ENCODE measurements at places on chromosomes 13 and 19.

DNA sequence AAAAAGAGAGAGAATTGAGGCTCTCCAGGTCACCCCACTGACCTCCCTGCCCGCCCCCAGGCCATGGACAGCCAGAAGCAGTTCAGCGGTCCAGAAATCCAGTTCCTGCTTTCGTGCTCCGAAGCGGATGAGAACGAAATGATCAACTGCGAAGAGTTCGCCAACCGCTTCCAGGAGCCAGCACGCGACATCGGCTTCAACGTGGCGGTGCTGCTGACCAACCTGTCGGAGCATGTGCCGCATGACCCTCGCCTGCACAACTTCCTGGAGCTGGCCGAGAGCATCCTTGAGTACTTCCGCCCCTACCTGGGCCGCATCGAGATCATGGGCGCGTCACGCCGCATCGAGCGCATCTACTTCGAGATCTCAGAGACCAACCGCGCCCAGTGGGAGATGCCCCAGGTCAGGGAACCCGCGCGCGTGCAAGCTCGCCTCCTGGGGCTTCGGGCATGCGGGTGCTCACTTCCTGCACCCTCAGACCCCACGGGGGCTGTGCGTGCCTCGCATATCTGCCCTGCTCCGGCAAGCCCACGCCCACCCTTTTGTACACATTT is 56.6 kb downstream of the MAP4K1 start:
- ATAC-seq, result no peak

DNA sequence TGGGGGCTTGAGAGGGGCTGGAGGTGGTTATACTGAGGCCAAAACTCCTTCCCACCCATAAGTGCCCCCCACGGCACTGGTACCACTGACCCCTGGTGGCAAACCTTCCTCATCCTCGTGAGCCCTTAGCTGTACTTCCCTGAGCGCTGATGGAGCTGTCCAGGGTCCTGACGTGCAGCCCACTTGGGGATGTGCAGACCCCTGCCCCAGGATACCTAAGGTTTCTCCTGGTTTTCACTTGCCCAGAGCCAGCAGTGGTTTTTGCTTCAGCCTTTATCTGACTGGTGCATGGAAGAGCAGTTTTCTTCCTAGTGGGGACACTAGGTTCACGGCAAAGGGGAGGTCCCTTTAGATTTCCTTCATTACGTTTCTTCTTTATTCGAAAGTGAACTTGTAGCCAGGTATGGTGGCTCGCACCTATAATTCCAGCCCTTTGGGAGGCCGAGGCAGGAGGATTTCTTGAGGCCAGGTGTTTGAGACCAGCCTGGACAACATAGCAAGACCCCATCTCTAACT is 28.7 kb upstream of the KCTD15 start:
- ATAC-seq, result no peak

DNA sequence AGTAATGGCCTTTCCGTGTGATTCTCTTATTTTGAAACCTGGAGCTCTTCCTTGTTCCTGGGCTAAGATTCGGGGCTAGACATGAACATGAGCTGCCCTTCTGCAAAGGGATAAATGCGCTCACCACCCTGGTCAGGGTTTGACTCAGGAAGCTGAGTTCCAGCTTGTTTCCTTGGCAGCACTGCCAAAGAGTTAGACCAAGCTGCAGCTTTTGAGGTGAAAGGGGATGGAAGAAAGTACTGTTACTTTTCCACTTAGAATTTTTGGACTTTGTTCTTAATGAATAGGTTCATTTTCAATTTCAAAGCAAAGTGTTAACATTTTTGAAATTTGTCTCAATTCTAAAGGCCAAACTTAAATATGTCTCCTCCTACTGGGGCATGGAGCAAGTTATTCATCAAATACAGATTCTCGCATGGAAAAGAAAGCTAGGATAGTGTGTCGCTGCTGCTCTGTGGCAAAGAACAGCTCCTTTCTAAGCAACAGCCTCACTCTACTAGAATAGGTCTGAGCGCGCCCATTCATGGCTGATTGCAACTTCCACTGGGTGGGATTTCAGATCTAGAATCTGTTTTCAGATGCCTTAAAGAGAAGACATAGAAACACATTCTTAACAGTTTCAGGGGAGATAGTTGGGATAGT is 2.2 kb downstream of the RGCC start:
- no peak for ATAC-seq

- ATAC-seq, result no peak
These were observed 158.1 kb upstream of the TSC22D1 start for GRCh38 chr13:44734201-44734707.

DNA sequence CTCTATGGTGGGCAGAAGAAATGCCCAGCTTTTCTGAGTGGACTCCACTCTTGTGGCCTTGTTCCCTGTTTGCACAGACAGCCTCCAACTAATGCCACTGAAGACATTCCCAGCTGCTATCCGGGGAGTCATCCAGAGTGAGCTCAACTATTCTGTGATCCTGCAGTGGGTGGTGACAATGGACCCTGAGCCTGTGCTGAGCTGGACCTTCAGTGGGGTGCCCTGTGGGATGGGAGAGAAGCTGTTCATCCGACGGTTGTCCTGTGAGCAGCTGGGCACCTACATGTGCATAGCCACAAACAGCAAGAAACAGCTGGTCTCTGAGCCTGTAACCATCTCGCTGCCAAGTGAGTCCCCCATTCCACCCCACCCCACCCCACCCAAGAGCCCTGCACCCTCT is 10.3 kb downstream of the IGSF23 start:
- ATAC-seq, result no peak

GRCh38 chr19:43765109-43765876 is 10.5 kb upstream of the SMG9 start:
- peak; percentile 82 for ATAC-seq

GRCh38 chr13:52847682-52848432 is 583 bp downstream of the PCDH8 start:
- ATAC-seq, result no peak

DNA sequence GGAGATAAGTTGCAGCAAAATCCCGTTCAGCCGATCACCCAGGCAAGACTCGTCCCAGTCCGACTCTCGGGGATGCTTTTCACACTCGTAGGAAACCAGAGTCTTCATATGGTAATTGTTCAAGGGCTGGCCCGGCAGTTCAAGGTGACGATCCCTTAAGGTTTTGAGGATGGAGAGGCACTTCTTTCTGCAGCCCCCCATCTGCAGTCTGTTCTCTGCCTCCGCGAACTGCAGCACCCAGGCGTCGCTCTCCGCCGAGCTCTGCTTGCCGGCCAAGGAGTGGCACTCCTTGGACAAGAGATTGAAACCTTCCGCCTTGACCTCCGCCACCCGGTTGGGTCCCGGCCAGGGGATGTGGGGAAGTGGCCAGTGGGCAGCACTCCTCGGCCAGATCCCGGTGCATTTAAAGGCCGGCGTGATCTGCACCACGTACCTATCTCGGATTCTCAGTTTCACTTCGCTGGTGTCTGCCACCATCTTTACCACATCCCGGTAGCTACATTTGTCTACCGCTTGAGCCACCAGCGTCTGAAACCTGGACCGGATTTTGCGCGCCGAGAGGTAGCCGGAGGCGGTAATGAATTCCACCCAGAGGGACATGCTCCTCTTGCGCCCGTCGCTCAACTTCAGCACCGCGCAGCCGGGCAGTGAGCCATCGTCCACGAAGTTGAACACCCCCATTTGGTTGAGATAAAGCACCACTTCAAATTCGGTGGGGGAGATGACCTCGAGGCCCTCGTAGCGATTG is 1.1 kb downstream of the MAB21L1 start:
- peak; percentile 28 for ATAC-seq

DNA sequence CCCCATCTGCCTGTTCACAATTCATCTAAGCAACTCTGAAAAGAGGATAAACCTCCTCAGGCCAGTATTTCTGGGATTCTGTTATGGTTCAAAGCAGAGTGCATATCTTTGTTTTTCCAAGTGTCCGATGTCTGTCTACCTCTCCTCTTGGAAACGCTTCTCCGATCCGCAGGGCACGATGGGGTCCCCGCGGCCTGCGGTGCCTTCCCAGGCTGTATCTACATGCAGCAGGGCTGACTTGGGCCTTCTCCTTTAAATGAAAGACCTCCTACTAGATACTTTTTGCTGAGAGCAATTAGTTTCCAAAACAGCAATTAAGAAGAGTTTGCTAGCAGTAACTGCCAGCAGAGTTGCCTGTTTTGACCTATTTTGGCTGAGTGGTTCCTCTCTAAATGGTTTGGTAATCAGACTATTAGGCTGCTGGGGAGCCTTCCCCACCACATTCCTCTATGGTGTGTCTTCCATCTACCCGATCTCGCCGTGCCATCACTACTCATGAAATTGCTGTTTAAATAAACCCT is 23.5 kb downstream of the COL4A2 start:
- ATAC-seq, result no peak

GRCh38 chr13:58666331-58666730 is 1034.8 kb downstream of the PCDH17 start:
- no peak for ATAC-seq

Measured in activated T-helper 17 cell treated with anti-CD3 and anti-CD28 coated beads, Interleukin-2, amount 50 U/mL, for 72 hours (primary cell).